ENCODE measurements at places on chromosomes 12 and 14.

DNA sequence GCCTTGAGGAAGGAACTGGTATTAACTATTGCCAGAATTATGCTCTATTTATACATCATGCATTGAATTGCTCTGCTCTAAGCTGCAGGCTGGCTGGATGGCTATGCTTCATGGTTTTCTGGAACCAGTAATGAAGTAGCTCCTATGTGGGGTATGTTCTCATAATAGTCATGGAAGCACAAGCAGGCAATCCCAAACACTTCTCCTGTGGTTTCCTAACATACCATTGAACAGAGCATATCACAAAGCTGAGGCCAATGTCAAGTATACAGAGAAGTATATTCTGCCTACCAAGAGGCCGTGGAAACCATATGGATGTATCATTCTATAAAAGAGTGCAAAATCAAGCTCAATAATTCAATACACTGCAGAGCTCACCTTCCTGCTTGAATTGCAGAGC is 1752.4 kb upstream of the FLRT2 start:
- no peak for DNase-seq

DNA sequence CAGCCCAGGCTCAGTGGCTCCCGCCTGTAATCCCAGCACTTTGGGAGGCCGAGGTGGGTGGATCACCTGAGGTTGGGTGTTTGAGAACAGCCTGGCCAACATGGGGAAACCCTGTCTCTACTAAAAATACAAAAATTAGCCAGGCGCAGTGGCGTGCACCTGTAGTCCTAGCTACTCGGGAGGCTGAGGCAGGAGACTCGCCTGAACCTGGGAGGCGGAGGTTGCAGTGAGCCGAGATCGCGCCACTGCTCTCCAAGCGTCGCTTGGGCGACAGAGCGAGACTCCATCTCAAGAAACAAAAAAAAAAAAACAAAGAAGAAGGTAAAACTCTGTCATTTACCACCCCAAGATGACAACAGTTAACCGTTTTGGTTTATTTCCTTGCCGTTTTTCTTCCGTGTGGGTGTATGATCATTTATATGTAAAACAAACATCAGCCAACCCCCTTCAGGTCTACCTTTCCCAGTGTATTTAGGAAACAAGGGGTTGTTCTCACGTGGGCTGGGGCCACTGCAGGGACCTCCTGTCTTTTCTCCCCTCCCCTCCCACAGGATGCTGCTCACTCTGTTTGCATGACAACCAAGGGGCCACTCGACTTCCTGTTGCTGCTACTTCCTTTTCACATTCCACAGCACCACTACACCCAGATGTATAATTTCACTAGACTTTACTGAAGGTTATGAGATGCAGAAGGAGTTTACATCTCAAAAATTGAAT is 13.6 kb downstream of the TTC9 start:
- DNase-seq: peak; percentile 30

GRCh38 chr14:58769011-58769643 is 131.4 kb downstream of the DACT1 start:
- no peak for DNase-seq

DNA sequence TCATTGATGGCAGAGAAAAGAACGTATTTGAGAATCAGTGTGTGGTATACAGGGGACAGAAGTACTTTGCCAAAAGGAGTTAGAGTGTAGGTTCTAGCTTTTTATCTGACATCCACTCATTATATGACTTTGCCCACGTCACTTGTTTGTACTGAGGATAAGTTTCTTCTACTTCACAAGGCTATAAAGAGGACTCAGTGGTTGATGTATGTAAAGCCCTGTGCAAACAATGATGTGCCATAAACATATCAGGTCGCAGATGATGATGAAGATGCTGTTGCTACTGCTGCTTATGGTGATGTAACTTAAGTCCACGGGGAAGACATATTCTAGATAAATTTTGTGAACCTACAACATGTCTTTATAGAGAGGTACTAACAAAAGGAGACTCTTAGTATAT is 66.3 kb downstream of the TRHDE start:
- no peak for DNase-seq

- no peak for DNase-seq
These were observed 57.9 kb downstream of the AMN start for GRCh38 chr14:102980409-102980810.

DNA sequence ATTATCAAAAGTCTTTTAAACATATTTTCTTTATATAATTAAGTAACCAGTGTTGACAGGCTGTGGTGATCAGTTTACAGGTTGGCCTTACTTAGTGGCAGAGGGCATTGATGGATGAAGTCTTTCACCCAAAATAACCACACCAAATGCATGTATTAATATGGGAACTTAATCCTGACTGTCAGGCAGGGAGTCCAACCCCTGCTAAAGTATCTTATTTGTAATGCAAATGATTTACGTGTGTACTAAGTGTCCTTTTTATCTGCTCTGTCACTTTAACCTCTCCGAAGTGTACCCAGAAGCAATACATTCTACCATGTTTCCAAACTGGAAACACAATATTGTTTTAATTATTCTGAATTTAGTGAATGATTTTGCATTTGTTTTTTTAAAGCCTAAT is 1.4 kb downstream of the MYBPC1 start:
- no peak for DNase-seq

DNA sequence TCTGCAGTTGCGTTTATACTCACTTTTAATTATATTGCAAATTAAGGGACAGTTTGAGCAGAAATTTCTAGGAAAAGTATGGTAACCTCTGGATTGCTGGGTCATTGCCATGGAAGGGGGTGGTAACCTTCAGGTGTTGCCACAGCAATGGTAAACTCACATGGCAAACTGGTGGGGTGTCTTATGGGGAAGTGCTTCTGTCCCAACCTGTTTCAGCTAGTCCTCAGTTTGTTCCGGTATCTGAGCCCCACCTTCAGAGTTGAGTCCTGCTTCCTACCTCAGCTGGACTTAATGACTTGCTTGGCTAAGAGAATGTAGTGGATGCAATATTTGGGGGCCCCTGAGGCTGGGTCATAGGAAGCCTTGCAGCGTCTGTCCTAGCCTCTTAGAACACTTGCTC is 7.3 kb upstream of the CLMN start:
- no peak for DNase-seq

GRCh38 chr12:54340846-54341245 is 15.9 kb downstream of the COPZ1 start:
- no peak for DNase-seq

Data from GF-D8 (cell line).